Left kidney (tissue), 8 donors: ENCODE measurements at places on chromosomes 1 and 21. TPM values are rescaled to one million over a fixed set of nuclear protein-coding genes. Genes with fewer than 3 reads are reported as not detected.

SERINC2 gene
- polyA plus RNA-seq = 40.9 TPM

- DNase-seq = no peak
These were observed 15.9 kb downstream of the ZMYND12 start for GRCh38 chr1:42439940-42440339.

CHRM3 gene
- 8.2 TPM for polyA plus RNA-seq

GRCh38 chr1:205440476-205441317 is 15.1 kb downstream of the BLACAT1 start:
- DNase-seq = no peak

- peak; percentile 35 for DNase-seq
These were observed 88.3 kb upstream of the NGF start for GRCh38 chr1:115426231-115426771.

GRCh38 chr21:41158026-41158425 is 9.9 kb upstream of the BACE2 start:
- DNase-seq = no peak

- no peak for DNase-seq
These were observed 49.6 kb downstream of the CTTNBP2NL start for GRCh38 chr1:112445596-112445995.

OR2L8 gene
- polyA plus RNA-seq = not detected

GRCh38 chr1:171835891-171836290 is 5.4 kb upstream of the DNM3 start:
- DNase-seq = no peak

- no peak for DNase-seq
These were observed 57.1 kb upstream of the SPOCD1 start for GRCh38 chr1:31872658-31873636.

DNA sequence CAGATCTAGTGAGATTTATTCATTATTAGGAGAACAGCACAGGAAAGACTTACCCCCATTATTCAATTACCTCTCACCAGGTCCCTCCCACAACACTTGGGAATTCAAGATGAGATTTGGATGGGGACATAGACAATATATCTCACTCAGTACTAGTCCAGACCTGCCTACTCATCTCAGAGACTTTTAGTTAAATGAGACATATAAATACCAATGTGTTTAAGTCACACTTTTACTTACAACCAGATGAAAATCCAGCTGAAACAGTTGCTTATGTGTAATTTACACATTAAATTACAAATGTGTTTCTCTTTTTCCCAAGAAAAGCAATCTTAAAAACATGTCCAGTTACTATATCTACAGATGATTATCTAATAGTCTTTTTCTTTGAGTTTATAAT is 1145.6 kb downstream of the KCNT2 start:
- DNase-seq = no peak

HMGN1 gene
- 741 TPM for polyA plus RNA-seq

GRCh38 chr1:168734946-168735345 is 5.9 kb upstream of the DPT start:
- no peak for DNase-seq

OR6K3 gene
- 0.10 TPM for polyA plus RNA-seq

DNA sequence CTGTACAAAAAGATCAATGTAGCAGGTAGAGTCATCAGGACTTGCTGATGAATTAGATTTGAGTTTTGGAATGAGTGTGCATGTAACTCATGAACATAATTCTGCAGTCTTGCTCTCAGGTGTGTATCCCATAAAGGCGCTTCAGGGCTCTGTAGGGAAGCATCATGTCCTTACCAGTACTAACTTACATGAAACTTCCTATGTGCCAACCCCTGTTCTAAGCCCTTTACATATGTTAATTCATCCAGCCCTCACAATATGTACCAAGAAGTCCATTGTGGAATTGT is 2.1 kb upstream of the FCRLB start:
- DNase-seq = no peak

DNA sequence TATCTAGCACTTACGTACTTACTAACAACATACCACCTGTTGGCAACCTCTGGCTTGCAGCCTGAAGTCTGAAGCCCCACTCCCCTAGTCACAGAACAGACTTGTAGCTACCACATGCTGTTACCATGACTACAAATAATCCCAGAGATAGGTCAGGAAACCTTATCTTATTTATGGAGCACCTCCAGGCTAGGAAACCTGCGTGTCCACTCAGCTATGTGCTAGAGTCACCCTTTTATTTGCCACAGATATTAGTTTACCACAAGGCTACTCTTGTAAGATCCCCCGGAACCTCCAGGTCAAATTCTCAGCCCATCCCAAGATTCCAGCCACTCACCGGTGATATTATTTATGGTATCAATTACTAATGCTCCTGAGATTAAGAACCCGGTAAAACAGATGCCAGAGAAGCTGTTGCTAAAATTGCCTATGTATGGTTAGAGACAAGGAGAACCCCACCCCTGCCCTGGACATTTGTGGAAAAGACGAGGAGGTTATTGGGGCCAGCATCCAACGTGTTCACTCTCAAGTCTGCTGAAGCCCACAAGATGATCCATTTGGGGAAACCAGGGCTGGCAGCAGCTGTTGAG is 116.5 kb downstream of the TBX15 start:
- DNase-seq = no peak

GRCh38 chr1:47438165-47439016 is 547 bp downstream of the FOXD2 start:
- DNase-seq = no peak

DNA sequence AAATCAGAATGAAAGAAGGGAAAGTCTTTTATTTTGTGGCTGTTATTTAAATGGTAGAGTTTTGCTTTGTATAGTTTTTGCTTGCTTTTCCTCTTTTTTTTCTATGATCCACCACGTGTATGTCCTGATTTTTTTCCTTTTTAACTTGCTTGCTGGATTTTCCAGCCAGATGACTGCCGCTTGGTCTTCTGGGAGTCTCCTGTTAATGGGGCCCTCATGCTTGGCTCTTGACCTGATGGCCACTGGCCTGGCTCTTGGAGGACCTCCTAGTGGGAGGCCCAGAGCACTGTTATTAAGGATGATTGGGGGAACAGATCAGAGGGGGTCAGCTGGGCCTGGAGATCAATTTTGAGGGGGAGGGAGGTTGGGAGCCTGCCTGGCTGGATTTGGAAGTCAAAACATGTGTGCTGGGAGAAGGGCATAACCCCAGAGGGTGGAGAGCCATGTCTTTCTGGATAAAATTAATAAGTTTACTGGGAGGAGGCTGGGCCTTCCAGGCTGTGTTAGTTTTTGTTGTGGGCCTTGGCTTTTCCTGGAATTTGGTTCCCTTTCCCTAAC is 1.2 kb downstream of the FGGY start:
- no peak for DNase-seq

OR2AK2 gene
- polyA plus RNA-seq = not detected

DNA sequence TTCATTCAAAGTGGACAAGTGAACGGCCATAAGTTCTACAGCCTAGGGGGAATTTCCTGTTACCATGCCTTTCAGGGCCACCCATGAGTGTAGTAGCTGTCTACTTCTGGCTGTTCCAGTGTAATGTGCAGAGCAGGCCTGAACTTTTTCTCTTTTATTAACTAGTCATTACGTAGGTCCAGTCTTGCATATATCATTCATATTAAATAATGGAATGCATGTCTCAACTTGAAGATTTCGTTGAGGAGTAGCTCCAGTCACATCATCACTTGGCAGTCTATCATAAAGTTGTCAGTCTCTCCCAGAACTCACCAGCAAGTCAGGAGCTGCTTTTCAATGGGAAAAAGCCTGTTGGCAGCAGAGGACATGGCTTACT is 12.0 kb upstream of the GIPC2 start:
- no peak for DNase-seq

USF1 gene
- 67.9 TPM for polyA plus RNA-seq

- DNase-seq = peak; percentile 27
These were observed 16.7 kb upstream of the DISP1 start for GRCh38 chr1:222798116-222798515.

GRCh38 chr21:16302851-16303282 is 573.1 kb downstream of the USP25 start:
- DNase-seq = no peak

KRTAP7-1 gene
- polyA plus RNA-seq = not detected

NEGR1 gene
- 4.9 TPM for polyA plus RNA-seq

DNA sequence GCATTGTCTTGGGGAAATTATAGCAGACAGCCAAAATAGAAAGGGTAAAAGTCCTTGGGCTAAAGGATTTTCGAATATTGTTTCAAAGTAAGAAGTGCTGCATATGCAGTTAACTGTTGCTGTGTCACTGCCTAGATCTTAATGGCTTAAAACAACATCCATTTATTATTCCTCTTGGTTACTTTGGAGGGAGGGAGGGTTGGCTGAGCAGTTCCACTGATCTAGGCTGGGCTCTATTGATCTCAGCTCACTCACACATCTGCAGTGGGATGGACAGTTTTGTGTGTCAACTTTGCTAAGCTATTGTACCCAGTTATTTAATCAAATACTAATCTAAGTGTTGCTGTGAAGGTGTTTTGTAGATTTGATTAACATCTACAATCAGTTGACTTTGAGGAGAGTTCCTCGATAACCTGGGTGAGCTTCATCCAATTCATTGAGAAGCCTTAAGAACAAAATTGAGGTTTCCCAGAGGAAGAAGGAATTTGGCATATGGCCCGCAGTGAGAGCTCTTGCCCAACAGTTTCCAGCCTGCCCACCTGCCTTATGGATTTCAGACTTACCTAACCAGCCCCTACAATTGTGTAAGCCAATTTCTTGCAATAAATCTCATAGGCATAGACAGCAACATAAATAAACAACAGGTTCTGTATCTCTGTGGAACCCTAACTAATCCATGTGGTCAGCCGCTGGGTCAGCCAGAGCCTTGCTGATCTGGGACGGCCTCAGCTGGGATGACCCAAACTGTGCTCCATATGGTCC is 187.3 kb downstream of the AK5 start:
- no peak for DNase-seq

DNA sequence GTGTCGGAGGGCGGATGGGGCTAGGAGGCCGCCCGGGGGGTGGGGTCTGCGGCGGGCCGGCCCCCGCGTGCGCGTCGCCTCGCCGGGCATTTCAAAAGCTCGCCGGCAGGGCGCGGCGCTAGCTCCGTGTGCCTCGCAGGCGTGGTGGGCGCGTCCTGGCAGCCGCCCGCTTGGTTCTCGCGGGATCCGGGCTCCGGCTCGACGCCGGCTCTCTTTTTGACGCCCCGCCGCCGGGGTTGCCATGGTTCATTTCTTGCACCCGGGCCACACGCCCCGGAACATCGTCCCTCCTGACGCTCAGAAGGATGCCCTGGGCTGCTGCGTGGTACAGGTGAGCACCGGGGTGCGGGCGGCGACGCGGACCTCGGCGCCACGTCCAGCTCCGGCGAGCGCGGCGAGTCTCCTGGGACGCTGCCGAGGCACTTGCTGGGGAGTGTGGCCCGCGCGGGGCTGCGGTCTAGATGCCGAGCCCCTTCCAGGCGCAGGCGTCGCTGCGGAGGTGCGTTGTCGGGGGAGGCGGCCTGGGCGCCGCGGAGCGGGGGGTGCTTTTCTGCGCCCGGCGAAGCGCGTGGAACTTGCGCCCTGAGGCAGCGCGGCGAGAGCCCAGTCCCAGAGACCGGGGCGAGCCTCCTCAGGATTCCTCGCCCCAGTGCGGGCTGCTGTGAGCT is at the start of gene ZYG11A:
ZYG11A (plus strand) TSS at position 118 of the 668 bp plus-strand sequence; CDS start at position 242, 124 bp downstream.
- DNase-seq = peak; percentile 61

DNA sequence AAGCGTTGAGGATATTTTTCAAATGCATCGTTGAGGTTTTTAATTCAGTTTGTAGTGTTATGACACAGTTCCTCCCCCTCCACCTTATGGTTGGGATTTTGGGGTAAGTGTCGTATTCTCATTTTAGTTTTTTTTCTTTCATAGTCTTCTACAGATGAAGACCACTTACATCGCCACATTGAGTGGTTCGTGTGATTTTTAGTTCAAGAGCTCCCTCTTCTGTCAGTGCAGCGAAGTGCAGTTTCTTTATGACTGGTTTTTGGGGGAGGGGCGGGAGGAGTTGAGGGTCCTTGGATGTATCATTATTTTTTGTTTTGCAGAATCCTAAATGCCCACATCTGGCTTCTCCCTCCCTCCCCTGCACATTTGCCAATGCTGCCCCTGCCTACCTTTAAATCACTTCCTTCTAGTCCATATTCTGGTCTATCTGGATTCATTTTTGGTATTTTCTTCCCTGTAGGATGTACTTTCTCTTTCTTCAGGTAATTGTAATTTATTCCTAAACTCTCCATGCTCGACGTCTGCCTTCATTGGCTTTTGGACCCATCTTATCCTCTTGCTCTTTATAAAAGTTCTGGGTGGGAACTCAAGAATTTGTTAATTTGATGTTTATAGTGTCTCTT is 433.1 kb downstream of the CAMTA1 start:
- DNase-seq = peak; percentile 33

DNA sequence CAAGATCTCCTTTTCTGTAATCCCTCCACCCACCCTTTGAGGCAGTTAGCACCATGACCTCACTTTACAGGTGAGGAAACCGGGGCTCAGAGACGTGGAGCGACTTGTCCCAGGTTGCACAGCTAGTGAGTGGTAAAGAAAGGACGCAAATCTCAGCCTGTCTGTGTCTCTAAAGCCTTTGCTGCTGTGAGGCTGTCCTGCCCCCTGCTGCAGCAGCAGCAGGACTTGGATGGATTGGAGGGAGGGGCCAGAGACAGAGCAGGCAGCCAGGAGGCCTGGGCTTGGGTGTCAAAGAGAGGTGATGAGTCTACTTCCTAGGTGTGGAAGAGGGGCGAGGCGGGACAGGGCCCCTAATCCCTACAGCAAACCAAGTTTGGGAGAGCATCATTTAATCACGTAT is 69.6 kb downstream of the PTPRU start:
- no peak for DNase-seq

DNA sequence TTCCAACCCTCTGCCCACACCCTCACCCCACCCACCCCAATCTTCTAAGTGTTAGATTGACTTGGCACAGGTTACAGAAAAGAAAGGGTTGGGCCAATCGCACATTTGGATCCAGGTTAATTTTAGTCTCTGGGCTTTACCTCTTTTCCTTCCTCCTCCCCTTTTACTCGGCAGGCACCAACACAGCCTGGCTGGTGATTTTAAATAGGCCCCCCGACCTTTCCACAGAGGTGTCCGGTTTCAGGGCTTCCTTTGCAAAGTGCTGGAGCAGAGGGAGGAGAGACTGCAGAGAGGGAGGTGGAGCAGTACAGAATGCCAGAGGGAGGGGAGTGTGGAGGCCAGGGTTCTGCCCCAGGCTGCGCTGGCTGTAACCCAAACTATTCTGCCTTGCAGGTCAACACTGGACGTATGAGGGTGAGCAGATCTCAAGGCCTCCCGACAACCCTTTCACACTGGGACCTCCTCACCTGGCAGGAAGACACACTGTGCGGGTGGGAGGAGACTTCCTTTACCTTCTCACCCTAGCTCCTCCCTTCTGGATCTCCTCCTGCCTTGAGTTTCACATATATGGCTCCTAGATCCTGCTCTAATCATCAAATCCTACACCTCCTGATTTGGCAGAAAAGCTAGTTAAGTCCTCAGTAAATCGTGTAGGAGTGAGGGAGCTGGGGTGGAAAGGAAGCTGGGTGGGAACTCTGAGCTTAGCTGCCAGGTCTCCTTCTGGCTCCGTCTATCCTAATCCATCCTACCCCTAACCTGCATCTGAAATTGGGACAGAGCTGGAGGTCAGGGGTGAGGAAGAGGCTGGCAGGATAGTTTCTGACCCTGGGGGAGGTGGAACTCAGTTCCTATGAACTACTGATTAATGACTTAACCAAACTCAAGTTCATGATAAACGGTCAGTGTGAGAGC is 2.4 kb downstream of the CA14 start:
- DNase-seq = peak; percentile 82

GRCh38 chr1:94542088-94542870 is 720 bp upstream of the F3 start:
- no peak for DNase-seq
